ENCODE measurements at places on chromosomes 7 and 10.

GRCh38 chr7:90817846-90818245, 221.7 kb downstream of the CDK14 start:
- DNase-seq = no peak

DNA sequence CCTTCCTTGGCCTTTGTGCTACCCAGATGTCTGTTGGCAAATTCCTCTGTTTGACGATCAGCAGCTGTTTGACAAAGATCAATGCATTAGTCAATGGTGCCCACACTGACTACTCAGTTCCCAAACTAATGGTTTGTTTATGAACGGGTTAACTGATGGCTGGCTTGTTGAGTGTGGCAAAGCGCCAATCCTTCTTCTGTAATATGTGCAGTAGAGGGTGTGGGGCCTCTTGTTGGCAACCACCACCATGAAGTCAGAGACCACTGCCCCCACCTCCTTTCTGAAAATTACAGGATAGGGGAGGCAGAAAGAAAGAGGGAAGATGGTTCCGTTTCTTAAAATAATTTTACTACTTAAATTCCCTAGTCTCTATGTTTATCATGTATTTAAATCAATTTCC, 2.6 kb upstream of the PLCE1 start:
- no peak for DNase-seq

DNA sequence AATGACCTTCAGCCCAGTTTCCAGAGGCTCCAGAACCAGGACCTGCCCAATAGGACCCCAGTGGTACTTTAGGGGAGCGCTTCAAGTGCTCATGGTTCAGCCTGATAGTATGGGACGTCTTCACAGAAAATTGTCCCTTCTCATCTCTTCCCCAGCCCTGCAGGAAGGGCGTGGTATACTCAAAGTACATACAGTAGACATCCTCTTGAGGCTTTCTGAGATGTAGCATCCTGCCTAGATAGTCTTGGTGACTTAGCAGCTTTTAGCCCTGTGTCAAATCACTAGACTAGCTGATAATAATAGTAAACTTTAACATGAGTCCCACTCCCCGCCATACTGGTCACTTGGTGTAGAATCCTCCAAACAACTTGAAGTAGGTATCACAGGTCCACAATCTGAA, 193.2 kb downstream of the CYP26A1 start:
- no peak for DNase-seq

DNA sequence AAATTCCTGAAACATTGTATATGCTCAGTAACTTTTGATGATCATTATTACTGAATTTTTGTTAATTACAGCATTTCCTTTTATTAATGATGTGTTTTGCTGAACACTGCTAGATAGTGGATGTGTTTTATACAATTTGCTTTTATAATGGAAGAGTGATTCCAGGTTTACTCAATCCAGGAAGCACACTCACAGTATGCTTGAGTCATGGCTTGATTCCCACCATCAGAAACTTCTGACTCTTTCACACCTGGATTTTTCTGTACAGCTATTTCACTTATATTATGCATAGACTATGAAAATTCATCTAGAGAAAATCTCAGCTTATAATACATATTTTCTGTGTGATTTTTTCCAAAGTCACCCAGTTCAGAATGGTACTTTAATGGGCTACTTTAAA, 1040.9 kb downstream of the GRM8 start:
- no peak for DNase-seq

DNA sequence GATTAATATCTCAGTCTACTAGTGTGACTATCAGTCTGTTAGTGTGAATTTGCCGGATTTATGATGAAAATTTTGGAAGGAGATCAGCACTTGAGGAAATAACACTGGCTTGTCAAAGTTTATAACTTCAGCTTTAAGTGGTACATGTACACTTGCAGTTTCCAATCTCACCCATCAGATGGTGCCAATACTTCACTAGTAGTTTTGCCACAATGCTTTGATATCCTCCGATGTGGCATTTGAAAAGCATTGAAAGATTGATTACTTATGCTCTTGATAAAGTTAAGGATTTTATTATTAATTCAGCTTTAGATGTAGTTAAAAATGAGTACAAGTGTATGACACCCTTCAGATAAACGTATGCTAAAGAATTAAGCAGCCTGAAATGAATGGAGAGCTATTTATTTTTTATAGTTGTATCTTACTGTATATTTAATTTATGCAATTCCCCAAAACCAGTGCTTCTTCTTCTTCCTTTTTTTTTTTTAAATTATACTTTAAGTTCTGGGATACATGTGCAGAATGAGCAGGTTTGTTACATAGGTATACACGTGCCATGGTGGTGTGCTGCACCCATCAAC, 98.2 kb downstream of the ANLN start:
- peak; percentile 62 for DNase-seq

DNA sequence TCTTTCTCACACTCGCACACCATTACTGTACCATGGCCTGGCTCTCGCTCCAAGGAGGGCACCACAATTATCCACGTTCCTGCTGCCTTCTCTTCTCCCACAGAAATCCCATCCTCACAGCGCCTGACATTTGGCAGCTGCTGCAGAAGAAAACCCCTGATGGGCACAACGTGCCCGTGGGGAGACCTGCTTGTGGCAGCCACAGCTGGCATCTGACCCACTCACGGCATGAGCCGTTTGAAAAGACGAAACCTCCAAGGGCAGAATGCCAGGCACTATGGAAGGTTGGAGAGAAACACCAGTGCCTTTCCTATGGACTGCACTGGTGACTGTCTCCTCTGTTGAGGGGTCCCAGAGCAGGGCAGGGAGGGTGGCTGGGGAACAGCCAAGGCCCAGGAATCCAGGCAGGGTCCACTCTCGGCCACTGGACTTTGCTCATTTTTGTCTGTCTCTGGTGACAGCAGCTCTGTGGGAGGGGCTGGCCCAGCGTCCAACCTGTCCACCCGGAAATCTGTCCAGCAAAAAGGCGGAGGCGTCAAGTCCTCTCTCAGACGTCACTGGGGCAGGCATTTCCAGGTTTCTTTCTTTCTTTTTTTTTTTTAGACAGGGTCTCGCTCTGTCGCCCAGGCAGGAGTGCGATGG, 61.0 kb upstream of the MKRN1 start:
- peak; percentile 15 for DNase-seq

- no peak for DNase-seq
Measured at GRCh38 chr7:17152721-17153120, 145.7 kb upstream of the AHR start.

DNA sequence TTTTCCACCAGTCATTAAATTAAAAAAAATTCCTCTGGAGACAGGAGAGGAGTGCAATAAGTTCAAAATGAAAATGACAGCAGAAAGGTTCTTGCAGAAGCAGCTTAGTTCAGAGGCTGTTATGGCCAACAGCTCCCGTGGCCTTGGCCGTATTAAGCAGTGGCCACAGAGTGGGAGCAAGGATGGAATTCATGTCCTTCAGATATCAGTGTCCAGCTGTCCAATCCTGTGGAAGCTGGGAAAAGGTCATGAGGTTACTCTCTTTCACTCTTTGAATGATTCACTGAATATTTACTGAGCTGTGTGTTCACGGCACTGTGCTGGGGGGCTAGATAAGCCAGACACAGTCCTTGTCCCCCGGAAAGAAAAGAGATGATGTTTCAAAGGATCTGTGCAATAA, 231.8 kb downstream of the BMPER start:
- DNase-seq = no peak

DNA sequence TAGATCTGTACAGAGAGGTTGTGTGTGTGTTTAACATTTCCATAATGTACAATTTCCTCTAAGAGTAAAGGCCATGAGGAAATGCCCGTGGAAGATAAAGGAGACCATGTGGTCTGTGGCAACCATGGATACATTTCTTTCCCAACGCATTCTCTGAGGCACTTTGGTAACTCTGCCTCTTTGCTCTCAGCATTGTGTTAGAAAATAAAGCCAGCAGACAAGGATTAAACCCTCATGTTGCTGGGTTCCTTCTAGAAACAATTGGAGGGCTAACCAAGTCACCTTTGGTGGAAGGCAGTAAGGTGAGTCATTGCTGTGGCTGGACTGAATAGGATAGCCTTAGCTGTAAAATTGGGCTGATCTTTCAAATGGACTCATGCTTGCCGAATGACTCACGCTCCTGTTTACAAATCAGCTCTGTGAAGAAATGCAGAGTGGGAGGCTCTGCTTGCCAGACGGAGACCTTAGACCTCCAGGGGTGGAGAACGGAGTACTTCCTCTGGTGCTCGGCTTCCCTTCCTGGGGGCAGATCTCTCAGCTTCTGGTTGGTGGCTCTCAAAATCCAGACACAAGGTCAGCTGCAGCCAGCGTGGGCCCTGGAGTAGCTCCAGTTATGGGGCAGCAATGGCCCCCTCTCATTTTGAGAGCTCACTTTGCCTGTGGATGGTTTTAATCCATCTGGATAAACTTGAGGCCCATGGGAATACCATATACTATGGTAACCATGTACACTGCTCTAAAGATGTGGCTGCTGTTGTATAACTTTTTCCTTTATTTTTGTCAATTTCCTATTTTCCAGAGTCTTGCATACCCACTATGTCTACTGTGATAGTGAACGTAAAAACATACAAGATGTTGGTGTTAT, 137.3 kb downstream of the TCF7L2 start:
- no peak for DNase-seq

DNA sequence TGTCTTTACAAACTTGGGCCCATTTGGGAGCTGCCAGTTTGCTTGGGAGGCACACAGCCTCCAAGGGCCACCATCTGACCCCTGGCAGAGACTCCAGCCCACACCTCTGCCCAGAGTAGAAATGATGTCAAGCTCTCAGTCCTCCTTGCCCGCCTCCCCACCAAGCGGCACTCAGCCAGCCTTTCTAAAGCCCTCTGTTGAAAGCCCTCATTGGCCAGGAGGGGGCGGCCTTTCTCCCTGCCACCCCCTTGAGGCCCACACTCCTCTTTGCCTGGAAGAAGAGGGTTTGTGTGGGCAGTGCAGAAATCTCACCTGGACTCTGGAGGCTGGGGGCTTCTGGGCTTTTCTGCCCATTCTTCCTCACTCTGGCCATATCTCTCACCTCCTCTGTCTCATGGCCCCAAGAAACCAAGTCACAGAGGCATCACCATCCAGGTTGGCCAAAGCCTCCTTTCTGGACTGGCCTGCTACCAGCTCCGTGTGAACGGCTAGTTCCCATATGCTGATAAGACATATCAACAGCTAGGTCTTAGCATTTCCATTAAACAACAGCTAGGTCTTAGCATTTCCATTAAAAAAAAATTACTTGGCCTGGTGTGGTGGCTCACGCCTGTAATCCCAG, 36.1 kb downstream of the UBTD1 start:
- no peak for DNase-seq

GRCh38 chr7:158585721-158586498, 1.7 kb downstream of the PTPRN2 start:
- DNase-seq = no peak

DNA sequence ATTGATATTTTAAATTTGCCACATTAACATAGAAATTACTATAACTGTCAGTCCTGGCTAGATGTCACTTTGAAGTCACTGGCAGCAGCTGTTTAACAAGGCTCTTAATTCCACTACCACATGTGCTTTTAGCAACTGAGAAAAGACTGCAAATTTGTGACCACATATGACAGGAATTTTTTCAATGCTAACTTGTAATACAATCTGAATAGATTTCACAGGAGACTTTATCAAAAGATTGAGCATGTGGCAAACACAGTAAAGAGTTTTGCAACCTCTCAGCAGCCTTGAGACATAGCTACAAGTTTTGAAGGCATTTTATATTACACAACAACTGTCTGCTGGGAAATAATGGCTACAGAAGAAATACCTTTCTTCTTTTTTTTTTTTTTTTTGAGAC, 73.0 kb downstream of the MICU1 start:
- DNase-seq = no peak

- no peak for DNase-seq
Measured at GRCh38 chr7:16462431-16462889, 3.1 kb downstream of the SOSTDC1 start.

DNA sequence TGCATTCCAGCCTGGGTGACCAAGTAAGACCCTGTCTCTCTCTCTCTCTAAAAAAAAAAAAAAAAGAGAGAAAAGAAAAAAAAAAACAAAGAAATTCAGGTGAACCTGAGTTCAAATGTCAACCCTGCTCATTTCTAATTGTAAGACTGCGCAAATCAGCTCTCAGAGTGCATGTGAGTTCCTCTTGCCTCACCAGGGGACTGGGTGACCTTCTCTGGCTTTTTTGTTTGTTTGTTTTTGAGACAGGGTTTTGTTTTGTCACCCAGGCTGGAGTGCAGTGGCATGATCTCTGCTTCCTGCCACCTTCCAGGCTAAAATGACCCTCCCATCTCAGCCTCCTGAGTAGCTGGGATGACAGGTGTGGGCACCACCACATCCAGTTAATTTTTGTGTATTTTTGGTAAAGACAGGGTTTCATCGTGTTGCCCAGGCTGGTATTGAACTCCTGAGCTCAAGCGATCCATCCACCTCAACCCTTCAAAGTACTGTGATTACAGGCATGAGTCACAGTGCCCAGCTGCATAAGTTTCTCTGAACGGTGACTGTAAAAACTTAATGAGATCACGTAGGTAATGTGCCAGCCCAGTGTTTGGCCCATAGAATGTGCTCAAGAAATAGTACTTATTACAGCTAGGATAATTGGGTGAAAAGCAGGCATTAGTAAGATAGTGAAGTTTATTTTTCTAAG, 45.3 kb upstream of the BAMBI start:
- no peak for DNase-seq

DNA sequence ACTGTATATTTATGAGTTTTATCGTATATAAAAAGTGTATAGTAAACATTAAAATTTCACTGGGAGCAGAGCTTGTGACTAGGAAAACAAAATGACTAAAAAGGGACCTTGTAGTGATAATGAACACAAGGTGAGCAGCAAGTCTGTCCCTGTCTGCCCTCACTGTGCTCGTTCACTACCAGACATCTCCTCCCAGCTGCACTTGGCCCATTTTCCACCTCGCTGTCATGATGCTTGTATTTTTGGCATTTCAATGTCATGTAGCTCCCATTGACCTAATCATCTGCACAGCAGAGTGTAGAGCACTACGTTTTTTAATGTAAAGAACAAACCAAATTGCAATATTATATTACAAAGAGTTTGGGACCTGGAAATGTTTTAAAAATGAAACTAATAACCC, 207.2 kb downstream of the ZEB1 start:
- no peak for DNase-seq

DNA sequence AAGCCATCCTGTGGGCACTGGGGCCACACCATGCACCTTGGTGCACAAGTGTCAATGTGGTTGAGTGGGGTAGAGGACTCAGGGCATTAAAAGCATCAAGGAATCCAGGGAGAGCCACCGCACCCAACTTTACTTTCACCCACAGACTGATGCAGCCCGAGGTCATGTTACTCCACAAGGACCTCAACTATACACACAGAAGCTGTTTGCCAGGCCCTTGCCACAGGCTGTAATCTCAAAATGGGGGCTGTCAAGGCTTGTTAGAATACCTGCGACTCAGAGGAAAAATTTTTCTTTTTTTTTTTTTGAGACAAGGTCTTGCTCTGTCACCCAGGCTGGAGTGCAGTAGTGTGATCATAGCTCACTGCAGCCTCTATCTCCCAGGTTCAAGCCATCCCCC, 26.5 kb upstream of the KCTD7 start:
- DNase-seq = no peak

GRCh38 chr7:1106063-1106792, 18.3 kb downstream of the GPER1 start:
- DNase-seq = no peak
